ENCODE measurements at places on chromosomes 3 and 15.

GRCh38 chr3:122092460-122093165 is 37.5 kb downstream of the CD86 start:
- peak; percentile 51 for DNase-seq

- no peak for DNase-seq
Observed at GRCh38 chr3:16587047-16587680, 18.1 kb downstream of the DAZL start.

GRCh38 chr15:25668236-25668795 is 194.8 kb downstream of the ATP10A start:
- no peak for DNase-seq

GRCh38 chr3:66507423-66508260 is 6.8 kb upstream of the LRIG1 start:
- DNase-seq, result no peak

- no peak for DNase-seq
Observed at GRCh38 chr3:18415167-18415566, 10.0 kb downstream of the SATB1 start.

- peak; percentile 84 for DNase-seq
Observed at GRCh38 chr3:52827441-52827840, 3.0 kb downstream of the ITIH4 start.

DNA sequence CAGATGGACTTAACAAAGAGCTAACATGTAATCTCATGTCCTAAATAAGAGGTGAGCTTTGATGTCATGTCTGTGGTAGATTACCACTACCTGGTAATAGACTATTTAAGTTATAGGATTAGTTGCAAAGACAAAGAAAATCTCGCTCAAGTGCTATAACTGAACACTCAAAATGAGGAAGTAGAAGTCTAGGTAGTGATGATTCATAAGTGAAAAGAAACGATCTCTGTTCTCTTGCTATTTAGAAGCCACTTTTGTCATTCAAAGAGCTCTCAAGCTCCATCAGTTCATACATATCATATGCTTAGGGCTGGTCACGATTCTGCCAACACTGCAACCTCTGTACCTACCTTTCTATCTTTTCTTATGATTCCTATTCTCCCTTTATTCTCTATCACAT is 110.9 kb downstream of the EDEM1 start:
- peak; percentile 62 for DNase-seq

DNA sequence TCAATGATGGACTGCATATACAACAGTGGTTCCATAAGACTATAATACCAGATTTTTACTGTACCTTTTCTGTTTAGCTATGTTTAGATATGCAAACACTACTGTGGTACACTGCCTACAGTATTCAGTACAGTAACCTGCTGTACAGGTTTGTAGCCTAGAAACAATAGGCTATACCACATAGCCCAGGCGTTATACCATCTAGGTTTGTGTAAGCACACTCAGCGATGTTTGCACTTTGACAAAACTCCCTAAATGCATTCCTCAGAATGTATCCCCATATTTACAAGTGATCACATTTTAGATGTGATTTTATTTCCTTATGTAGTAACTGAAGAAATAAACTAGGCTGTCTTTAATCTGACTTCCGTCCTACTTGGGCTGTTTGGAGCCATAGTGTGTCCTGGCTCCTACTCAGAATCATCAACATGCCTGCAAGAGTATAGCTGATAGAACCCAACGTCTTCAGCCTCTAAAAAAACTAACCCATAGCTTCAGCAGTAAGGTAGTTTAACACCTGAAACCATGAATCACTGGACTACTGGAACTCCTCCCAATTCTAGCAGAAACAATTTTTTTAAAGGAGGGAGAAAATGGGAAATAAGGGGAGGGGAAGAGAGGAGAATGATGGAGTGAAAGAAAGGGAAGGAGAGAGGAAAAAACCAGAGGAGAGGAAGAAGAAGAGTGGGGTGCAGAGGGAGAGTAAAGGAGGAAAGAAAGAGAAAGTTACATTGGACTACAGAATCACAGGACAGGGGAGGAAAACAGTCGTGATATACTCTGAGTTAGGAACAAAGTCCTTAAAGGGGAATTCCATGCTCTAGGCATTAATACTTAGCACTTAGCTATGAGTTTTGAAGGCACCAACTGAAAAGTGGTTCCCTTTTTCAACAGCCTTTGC is 67.7 kb upstream of the PLXND1 start:
- DNase-seq, result no peak
